ENCODE measurements at places on chromosomes 16 and 17. TPM values are rescaled to one million over a fixed set of nuclear protein-coding genes. Genes with fewer than 3 reads are reported as not detected.

DNA sequence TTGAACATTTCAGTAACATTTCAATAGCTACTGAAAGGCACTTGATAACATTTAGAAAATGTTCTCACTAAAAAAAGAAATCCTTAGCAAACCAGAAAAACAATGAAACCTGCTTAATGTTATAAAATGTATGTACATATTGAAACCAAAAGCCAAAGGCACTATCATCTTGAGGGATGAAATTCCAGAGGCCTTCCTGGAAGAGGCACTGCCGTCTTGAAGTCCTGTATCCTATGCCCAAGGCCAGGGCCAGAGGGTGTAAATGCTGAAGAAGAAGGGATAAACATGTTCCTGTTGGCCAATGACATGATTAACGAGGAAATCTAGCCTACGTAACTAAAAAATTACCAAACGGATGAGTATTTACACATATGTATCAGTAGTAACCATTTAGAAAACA is 57.0 kb upstream of the DNAH17 start:
- no peak for DNase-seq

The CCL23 gene
- not detected for total RNA-seq

GRCh38 chr17:14330492-14330962 is 29.6 kb downstream of the HS3ST3B1 start:
- DNase-seq: no peak

GRCh38 chr17:6355196-6355595 is 79.7 kb downstream of the AIPL1 start:
- no peak for DNase-seq

DNA sequence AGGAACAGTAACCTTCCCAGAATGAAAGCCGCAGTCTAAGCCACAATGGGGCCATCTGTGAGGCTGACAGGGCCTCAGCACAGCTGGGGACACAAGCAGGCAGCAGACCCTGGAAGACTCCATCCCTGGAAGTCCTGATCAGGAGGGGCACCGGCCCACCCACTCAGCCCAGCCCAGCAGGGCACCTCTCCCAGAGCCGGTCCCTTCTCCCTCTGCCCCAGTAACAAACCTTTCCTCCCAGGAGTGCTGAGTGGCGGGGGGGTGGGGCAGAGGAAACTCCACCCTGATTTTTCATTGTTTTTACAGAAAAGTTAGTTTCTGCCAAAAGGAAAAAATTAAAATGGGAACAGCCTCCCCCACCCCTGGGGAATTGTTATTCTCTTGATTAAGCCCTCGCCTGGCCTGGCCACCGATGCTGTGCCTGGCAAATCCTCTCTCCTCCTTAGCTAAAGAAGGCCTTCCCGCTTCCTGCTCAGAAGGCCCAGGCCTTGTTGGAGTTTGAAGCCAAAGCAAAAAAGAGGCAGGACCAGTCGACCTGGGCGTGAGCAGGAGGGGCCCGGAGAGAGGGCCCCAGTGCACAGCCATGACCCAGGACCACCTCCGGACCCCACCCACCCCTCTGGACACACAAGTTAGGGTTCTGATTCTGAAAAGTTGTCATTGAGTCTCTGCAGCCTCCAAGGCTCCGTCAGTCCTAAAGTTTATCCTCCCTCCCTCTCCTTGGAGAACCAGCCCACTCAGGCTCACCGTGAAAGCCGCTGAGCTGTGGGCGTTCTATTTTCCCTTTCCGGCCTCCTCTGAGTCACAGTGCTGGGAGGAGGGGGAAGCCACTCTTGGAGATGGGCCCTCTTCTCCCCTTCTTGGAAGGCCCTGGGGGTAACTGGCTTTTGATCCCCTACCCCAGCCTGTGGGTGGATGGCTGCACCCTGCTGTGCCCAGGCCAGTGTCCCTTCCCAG is 128.4 kb upstream of the TNRC6C start:
- no peak for DNase-seq

DNA sequence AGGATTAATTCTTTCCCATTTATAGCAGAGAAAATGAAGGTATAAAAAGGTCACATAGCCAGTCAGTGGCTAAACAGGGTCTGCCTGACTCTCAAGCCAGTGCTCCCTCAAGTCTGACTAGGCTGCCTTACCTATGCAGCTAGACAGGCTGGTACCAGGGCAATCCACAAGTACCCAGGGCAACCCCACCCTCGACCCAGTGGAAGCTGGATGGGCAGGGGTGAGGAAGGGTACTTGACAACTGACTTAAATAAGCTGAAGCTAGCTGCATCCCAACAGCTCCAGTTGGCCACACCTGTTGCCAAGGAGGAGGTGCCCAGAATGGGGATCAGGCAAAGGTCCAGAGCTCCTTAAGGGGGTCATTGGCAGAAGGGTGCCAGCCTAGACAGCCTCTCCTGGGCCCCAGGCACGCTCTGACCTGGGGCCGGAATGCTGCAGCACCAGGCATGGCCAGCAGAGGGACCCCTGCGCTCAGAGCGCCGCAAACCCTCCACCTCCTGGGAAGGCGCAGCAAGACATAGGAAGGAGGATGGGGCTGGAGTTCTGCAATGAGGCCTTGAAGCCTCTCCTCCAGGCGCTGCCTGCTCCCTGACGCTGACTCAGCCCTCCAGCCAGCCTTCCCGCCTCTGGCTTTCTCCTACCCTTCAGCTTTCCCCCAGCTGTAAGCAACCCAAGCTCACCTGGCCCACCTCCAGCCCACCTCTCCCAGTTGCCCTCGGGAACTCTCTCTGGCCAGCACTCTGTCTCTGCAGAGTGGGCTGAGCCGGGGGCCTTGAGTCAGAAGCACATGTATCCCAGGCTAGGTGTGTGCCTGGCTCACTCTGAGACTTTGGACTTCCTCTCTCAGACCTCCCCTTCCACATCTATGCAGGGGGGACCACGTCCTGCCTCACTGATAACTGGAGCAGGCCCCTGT is 28.8 kb downstream of the MPP2 start:
- peak; percentile 35 for DNase-seq

DNA sequence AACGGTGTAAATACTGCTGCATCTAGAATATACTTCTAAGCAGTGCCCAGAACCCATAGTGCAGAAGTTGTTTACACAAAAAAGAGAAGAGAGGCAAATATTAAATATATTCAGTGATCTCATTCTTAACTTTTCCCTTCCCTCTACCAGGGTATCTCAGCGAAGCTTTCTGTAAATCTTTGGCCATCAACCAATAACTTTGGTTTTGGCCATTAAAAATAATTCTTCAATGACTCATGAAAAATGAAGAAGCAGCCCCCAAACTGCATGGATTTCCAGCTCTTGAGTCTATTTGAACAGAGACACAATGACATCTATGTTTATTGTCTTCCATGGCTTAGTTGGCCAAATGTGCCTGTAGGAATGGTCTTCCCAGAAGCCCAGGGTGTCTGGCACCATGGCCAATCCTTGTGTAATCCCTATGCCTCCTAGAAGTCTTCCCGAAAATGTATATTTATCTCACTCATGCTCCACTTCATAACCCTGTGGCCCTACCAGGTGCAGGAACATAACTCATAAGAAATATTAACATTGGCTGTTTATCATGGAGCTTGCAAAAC is 646.6 kb downstream of the TOX3 start:
- no peak for DNase-seq

GRCh38 chr17:33328129-33328528 is 35.0 kb upstream of the ASIC2 start:
- DNase-seq: no peak

The PRRT2 gene
- 6.9 TPM for total RNA-seq

The WSB1 gene
- total RNA-seq: 122 TPM

DNA sequence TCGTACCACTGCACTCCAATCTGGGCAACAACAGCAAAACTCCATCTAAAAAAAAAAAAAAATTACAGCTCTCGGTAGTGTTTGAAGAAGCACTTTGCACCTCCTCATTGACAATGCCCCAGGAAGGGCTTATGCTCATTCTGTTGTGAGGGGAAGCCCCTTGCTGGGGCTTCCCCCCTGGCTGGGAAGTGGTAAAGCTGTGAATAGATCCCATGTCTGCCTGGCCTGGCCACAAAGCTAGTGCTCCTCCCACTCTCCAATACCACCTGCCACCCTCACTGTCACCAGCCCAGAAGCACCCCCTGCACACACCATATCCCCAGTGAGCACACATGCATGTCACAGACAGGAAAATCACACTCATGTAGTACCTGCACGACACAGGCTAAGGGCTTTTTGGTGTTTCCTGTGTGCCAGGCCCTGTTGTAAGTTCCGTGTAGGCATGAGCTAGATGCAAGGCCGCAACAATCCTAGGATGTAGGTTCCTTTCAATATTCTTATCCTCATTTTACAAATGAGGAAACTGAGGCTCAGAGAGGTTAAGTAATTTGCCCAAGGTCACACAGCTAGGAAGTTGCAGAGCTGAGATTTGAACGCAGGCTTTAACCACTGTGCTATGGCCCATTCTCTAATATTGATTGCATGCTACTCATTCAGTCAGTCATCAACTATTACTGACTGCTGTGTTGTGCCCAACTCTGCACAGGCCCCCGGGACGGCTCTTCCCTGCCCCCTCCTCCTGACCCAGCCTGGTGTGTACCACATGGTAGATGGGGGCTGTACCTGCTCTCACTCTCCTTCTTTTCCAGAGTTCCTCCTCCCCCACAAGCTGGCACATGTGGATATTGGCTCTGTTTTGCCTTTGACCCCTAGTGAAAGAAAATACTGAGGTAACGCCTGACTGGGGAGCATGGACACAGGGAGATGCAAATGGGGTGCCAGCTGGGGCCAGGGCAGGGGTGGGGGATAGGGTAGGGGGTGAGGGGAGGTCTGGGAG is 11.9 kb upstream of the COL1A1 start:
- DNase-seq: peak; percentile 22

DNA sequence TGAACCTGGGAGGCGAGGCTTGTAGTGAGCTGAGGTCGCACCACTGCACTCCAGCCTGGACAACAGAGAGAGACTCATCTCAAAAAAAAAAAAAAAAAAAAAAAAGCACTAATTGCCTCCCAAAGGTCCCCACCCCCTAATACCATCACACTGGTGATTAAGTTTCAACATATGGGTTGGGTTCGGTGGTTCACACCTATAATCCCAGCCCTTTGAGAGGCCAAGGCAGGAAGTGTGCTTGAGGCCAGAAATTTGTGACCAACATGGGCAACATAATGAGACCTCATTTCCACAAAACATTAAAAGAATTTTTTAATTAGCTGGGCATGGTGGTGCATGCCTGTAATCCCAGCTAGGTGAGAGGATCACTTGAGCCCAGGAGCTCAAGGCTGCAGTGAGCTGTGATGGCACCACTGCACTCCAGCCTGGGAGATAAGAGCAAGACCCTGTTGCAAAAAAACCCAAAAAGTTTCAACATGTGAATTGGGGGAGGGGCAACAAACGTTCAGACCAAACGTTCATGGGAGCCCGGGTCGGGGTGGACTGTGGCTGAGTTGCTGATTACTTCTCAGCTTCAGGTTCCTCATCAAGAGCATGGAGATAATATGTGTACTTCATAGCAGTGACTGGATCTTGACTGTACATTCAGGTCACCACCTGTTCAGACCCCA is 62.1 kb upstream of the NOL11 start:
- no peak for DNase-seq
